ENCODE measurements at places on chromosomes 7 and 10. TPM values are rescaled to one million over a fixed set of nuclear protein-coding genes. Genes with fewer than 3 reads are reported as not detected.

The SLIT1 gene
- total RNA-seq = 2.5 TPM

- no peak for DNase-seq
These were observed 221.9 kb upstream of the SEMA3C start for GRCh38 chr7:81140775-81141174.

DNA sequence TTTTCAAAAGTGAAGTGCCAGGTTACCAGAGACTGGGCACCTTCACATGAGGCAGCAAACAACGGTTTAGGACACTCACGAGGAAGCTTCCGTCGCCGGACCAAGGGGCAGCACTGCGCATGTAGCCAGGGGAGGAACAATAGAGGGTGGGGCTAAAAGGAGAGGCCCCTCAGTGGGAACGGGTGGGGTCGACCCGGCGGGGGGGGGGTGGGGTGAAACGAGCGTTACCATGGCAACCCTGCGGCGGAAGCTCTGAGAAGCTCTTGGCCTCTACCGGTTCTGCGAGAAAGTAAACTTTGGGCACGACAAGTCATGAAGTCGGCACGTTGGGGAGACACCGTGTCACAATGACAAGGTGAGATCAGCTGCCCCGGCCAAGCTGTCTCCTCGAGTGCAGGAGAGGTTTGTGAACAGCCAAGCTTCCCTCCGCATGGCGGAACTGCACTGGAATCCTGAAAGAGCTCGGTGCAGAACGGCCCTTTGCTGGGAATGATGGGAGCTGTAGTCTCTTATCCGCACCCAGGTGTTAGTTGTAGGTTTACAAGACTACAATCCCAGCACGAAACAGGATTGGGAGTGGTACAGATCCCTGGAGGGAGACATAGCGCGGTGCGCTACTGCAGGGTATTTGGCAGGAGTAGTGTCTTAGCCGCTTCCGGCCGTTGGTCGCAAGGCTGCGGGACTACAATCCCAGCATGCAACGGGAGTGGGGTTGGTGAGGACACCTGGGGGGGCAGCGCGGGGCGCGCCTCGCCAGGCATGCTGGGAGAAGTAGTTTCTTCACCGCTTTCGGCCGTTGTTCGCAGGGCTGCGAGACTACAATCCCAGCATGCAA is 72.8 kb upstream of the ZNF722 start:
- peak; percentile 98 for DNase-seq

GRCh38 chr7:137454767-137455166 is 111.2 kb upstream of the PTN start:
- peak; percentile 43 for DNase-seq

DNA sequence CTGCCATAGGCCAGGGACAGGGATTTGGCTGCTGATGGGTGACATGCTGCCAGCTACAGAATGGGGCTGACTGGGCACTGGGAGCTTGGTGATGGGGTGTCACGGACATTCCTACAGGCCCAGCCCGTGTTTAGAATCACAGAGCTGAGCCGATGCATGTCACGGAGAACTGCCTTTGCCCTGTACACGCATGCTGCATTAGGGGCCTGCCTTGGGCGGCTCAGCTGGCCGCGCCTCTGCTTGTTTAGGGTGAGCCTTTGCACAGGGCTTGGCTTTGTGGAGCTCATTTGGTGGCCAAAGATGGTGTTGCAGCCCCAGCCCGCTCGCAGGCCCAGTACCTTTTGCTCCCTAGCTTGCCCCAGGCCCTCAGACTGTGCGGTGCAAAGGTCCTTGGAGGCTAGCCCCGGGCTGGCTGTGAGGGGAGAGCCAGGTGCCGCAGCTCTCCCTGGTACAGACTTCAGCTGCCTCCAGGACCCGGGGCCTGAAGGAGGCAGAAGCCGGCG is 108.4 kb upstream of the BTBD16 start:
- no peak for DNase-seq

- no peak for DNase-seq
These were observed 252.7 kb upstream of the FERD3L start for GRCh38 chr7:19397911-19398310.

The LMTK2 gene
- 36.1 TPM for total RNA-seq

The MARVELD1 gene
- 8.7 TPM for total RNA-seq

DNA sequence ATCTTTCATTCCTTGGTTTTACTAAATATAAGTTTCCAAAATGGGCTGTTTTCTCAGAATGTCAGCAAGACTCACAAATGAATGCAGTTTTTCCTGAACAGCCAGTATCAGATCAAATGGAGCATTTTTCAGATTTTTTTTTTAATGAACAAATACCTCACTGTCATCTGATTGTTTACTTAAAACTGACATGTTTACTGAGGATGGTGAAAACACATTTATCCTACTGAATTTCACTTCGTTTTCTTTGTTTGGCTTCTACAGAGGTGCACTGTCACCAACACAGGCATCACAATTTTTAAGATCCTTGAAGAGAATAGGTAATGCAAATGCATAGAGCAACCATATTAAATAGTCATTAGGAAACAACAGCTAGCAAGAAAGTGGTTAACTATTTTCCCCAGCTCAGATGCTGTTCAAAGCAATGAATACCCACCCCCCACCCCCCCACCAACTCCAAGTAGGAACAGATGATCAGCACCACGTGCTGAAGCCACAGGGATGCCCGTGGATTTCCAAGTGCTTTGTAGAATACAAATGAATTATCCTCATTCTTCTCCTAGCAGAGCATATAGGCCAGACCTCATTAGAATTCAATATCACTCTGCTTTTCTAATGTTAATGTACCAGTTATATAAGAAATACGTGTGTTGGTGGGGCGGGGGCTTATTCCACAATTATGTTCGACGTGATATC is 205.9 kb downstream of the SKAP2 start:
- no peak for DNase-seq

The MET gene
- total RNA-seq = 2.0 TPM
